ENCODE measurements at places on chromosomes 1 and 21.
A peak's percentile ranks its signal among the peaks of the same experiment; 100 is the strongest.

GRCh38 chr1:225450491-225451191, 22.8 kb upstream of the LBR start:
- peak; percentile 65 for DNase-seq

DNA sequence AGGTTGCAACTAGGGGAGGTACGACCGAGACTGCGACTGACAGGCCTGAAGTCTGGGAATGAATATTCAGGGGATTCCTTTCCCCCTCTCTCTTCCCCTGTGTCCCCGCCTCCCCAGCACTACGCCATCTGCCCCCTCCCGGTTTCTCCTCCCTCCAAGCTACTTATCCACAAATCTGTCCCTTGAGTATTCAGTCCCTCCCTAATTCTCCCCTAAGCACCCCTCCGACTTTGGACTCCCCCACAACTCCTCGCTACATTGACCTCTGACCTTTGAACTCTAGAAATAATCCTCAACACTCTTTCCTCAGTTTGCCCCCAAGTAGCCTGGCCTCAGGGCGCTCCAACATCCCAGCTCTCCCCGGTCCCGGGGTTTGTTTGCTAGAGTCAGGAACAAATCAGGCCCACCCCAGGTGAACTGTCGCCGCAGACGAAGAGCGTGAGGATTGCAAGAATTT, 393 bp downstream of the LYSMD1 start:
- no peak for DNase-seq

DNA sequence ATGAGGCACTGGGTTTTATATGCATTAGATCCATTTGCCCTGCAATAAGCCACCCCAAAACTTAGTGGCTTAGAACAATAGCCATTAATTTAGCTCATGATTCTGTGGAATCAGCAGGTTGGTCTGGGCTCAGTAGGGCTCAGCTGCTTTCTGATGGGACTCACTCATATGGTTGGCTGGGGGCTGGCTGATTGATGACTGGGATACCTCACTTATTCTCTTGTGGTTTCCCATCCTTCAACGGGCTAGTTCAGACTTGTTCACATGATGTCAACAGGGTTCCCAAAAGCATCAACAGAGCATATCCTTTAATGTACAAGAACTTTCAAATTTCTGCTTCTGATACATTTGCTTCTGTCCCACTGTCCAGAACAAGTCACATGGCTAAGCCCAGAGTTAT, 43.2 kb downstream of the DNM3 start:
- DNase-seq = no peak

DNA sequence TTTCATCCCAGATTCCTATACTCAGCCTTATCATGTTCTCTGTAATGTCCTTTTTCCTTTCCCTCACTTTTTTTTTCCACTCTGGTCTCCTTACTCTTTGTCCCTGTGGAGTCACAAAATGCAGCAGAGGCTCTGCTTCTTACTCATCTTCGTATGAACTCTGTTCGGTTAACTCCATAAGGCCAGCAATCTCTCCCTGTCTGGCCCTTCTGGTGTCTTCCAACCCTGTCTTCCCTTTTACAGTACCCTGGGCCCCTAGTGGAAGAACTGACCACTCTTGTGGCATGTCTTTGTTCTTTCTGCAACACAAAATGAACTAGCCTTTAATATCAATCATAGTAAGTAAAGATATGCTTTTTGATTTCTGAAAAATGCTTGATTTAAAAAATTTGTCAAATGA, 7.1 kb downstream of the CD101 start:
- DNase-seq = peak; percentile 46

- no peak for DNase-seq
Observed at GRCh38 chr1:13792419-13792818, 92.4 kb downstream of the PRDM2 start.

- peak; percentile 4 for DNase-seq
Observed at GRCh38 chr1:5887971-5888361, 104.3 kb downstream of the NPHP4 start.

DNA sequence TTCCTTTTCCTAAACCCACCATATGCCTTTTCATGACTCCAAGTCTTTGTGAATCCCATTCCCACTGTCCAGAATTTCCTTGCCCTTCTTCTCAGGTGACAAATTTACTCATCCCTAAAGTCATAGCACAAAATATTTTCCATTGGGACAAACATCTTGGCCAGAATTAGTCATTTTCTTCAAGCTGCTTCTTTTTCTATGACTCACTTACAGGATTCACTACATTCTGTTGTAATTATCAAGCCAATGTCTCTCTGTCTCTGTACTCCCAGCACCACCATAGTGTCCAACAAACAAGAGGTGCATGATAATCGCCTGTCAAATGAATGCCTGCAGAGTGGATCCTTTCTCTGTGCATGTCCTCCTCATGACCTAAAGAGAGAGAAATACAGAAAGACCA, 37.8 kb downstream of the SGIP1 start:
- DNase-seq = no peak

DNA sequence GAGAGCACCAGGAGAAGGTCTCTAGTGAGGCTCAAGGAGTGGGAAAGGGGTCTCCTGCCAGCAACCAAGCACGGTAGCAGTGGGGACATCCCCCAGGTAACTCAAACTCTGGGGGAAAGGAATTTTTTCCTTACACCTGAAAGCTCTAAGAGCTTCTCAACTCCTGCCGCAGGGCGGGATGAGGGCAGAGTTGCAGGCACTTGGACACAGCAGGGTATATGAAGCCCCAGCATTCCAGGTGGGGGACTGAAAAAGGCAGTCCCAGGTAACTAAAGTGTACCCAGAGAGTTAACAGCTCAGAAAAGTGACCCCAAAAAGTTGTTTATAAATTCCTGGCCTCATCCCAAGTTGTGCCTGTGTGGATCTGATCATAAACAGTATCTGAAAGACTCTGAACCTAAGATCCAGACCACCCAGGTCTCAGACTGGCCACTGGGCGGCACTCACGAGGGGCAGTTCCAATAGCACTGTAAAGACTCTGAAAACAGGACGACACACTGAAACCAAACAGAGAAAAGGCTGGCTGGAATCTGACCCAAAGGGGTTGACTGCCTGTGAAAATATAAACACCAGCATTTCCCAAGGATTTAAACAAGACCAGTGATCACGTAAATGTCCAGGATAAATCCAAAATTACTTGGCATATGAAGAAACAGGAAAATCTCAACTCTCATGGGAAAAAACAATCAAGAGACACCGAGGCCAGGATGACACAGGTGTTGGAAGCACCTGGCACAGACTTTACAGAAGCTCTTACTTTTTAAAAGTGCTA, 47.5 kb downstream of the HSF2BP start:
- no peak for DNase-seq

DNA sequence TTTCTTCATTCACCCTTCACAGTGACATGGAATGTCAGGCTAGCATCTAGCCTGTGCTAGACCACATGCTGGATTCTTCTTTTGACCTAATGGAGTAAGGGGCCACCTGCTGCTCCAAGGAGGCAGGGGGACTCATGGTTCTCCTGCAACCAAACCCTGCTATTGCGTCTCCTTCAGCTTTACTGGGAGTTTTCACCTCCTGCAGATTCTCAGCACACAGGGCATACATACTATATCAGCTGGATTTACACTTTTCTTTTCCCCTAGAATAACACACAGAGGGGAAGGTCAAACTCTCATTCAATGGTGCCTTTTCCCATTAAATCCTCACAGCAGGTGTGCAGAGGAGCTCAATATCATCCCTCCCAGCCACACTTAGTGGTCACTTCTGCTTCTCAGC, 16.6 kb upstream of the AK5 start:
- no peak for DNase-seq

- DNase-seq = peak; percentile 60
Observed at GRCh38 chr1:50522691-50523342, 99.6 kb upstream of the DMRTA2 start.

GRCh38 chr1:7482077-7482476, 289.0 kb upstream of the VAMP3 start:
- DNase-seq = no peak

DNA sequence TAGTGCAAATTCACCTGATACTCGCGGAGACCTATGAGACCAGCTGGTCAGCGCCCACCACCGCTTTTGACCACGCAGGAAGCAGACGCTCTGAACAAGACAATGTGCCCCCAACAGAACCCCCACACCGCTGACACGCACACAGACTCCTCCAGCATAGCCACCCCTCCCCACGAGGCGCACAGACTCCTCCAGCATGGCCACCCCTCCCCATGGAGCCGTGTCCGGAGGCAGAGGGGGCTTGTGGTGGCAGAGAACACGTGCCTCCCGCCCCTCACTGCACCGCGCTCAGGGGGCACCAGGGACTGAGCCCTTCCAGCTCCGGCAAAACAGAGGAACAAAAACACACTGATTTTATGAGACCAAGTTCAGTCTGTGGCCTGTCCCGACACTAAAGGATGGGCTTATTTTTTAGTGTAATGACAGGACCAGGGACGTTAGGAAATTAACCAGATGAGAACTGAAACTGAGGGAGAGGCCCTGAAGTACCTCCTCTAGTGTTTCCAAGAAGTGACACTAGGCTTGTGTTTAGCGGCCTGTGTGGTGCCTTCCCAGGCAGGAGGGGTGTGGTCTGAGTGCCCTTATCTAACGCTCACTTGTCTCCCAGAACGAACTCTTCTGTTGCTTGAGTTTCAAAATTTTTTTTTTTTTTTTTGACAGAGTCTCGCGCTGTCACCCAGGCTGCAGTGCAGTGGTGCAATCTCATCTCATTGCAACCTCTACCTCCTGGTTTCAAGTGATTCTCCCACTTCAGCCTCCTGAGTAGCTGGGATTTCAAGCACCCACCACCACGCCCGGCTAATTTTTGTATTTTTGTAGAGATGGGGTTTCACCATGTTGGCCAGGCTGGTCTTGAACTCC, 10.0 kb upstream of the AGPAT3 start:
- peak; percentile 83 for DNase-seq

DNA sequence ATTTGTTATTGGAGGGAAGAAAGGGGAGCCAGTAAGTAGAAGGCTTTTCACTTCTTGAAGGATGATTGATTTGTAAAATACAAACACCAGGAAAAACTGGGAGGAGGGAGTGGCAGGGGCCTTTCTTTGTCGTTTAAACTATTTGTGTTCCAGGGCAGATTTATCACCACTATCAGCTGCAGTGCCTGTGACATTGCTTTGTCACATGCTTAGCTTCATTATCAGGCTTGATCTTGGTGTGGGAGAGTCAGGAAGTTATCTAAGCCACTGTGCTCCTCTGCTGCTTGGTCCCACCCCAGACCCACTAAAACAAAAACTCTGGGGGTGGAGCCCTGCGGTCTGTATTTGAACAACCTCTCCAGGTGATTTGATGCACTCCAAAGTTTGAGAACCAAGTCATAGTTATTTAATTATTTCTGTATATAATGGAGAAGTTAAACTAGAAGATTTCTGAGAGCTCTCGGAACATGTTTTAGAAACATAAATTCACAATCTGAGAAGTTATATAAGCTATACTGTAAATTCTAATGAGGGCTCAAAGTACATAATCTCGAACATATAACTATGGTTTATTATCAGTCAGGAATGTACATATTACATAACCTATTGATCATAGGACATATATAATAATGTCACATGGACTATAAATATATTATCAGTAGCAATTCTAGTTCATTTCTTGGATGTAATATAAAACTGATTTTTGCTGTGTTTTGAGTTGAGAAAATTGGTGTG, 87.9 kb downstream of the CDC14A start:
- DNase-seq = no peak

DNA sequence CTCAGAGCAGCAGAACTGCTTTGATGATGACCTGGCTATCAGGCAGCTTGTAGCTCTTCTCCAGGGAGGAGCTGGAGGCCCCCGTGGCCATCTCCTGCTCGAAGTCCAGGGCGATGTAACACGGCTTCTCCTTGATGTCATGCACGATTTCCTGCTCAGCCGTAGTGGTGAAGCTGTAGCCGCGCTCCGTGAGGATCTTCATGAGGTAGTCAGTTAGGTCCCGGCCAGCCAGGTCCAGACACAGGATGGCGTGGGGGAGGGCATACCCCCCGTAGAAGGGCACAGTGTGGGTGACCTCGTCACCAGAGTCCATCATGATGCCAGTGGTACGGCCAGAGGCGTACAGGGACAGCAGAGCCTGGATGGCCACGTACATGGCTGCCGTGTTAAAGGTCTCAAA, 18.3 kb upstream of the TP53BP2 start:
- no peak for DNase-seq

DNA sequence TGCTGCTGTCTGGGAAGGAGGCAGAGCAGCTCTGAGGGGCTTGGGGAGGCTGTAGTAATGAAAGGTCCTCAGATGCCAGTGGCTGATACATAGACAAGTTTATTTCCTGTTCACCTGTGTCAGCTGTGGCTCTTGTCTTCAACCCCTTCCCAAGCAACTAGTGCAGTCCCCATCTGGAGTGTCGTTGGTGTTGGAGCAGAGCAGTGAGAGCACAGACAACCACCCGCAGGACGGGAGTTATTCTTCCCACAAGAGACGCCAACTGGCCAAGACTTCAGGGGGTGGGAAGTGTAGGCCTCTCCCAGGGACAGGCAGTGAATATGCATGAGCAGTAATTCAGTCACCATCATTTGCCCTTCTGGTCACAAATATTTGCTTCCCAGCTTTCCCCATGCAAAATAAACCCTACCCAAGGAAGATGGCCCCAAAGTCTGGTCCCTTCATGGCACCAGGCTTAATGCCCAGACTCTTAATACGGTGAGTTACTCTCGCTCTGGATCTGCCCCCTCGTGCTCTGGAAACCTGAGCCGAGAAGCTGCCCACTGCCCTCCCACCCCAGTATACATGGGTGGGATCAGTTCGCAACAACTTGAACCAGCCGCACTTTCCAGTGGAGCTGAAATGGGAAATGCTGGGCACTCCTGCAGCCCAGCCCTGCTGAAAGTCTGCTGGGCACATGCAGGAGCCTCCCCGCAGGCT, 153.5 kb upstream of the COL6A1 start:
- no peak for DNase-seq

GRCh38 chr1:87208931-87209330, 119.7 kb upstream of the LMO4 start:
- DNase-seq = peak; percentile 84

DNA sequence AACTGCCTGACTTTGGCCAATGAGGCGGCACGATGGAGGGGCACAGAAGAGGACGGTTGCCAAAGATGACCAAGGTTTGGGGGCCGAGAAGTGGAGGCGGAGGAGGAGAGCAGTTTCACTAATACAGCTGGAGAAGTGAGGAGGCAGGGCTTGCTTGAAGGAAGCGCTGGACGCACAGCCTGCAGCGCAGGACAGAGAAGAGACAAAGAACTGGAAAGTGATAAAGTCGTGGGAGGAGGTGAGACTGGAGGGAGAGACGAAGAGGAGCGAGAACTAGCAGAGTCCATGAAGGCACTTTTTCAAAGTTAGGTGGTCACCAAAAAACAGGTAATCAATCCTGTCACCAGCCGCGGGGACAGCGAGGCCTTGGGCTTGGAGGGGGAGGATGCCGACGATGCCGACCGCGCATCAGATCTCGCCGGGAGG, 771 bp downstream of the PACC1 start:
- DNase-seq = peak; percentile 15

Data from inflammatory macrophage treated with lipopolysaccharide for 1 hour (primary cell).